ENCODE measurements at places on chromosomes 2 and 18.
A peak's percentile ranks its signal among the peaks of the same experiment; 100 is the strongest.

DNA sequence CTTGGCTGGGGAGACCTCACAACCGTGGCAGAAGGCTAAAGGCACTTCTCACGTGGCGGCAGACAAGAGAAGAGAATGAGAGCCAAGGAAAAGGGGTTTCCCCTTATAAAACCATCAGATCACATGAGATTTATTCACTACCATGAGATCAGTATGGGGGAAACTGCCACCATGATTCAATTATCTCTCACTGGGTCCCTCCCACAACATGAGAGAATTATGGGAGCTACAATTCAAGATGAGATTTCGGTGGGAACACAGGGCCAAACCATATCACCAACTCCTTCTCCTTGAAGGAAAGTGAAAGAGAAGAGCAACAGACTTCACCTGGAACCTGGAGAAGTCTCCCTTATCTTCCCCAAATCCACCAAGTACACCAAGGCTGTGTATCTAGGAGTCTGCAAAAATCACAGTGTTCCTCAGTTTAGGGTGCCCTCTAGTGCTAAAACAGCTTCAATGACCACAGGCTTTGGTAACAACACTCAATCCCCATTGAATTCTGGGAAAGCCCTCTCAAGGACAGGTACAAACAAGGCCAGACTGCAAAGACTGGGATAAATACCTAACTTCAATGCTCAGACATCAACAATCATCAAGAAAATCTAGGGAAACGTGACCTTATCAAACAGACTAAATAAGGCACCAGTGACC, 148.8 kb upstream of the SRD5A2 start:
- DNase-seq, result peak; percentile 10

GRCh38 chr2:180003073-180003472, 4.0 kb downstream of the CWC22 start:
- DNase-seq, result no peak

- no peak for DNase-seq
These were observed 44.6 kb downstream of the AKAIN1 start for GRCh38 chr18:5152343-5153020.

DNA sequence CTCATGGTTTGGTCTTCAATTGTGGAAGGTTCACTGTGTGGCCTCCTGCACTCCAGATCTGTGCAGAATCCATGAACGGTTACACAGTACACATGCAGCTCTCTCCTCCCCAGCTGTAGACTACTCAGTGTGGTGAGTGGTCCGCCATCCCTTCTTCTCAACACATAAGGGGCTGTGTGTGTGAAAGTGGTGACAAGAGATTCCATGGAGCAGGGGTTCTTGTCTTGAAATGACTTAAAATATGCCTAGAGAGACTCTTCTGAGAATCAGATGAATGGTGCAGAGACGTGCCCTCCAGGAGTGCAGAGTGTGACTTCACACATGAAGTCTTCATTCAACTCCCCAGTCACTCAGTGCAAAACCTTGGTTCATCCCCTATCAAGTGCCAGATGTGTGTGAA, 151.0 kb upstream of the COPS8 start:
- no peak for DNase-seq

DNA sequence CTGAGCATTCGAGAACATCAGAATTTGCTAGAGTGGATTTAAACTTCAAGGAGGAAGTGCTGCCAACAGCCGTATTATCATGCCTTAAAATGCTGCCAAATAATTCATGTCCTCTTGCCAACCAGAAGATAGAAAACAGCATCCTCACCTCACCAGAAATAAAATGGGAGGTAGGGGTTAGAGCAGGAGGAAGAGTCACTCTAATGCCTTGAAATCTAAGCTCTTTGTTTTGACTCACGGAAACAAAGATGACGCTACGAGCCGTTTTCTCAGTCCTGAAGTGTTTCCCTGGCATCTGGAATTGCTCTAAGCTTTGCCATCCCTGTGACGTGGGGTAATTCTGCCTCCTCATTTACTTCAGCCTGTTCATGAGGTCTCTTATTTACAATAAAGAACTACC, 97.1 kb downstream of the PRPF40A start:
- no peak for DNase-seq

All from non-pigmented ciliary epithelial cell (primary cell).